NCI-H524 (cell line): ENCODE measurements at places on chromosomes 6 and 20.

GRCh38 chr6:104003803-104004516 lies 855.8 kb downstream of the HACE1 start:
- DNase-seq: no peak

DNA sequence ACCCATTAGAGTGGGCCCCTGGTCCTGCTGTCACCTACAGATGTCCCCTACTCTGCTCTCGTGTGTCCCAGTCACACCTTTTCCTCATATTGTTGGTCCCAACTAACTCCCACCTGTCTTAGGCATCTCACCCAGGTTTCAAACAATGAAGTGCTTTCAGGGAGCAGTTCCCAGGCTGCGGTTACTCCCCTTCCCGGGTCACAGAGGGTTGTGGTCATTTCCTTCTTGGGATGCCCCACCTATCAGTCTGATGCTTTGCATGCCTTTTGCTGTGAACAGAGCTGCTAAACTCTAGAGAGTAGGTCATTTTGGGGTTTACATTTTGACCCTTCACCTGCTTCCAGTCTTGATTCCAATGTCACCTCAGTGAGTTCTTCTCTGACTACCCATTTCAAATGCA lies 181.6 kb downstream of the CDC5L start:
- DNase-seq: no peak

- peak; percentile 86 for DNase-seq
Observed at GRCh38 chr6:30730601-30731435, 10.7 kb downstream of the TUBB start.

- DNase-seq: peak; percentile 77
Observed at GRCh38 chr20:34089655-34090345, 22.2 kb downstream of the EIF2S2 start.

DNA sequence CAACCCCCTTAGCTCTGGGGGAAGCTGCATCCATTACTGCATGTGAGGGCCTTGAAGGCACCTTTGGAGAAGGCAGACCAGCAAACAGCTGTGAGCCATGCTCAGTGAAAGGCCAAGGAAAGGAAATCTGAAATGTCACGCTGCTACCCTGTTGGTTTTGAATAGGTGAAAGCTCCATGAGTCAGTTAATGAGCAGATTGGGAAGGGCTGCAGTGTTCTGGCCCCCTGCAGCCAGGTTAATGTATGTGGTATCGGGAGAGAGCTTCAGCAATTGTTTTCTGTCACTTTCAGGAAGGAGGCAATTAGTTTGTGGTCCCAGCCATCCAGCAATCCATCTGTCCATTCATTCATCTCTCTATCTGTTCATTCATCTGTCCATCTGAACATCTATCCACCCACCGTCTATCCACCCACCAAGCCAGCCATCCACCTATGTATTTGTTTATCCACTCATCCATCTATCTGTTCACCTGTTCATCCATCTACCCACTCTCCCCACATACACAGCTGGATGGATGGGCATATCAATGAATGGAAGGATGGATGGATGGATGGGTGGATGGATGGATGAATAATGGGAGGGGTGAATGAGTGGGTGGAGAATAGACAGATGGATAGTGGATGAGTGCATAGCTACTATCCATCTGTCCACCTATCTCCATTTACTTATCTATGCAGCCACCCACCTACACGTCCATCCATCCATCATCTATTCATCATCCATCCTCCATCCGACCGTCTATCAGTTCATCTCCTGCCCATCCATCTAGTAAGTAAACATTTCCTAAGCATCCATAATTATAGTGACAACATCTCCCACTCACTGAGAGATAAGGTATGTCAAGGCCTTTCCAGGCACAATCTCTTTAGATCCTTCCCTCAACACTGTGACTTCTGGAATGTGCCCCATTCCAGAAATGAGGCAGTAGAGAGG lies 16.0 kb downstream of the PCK1 start:
- DNase-seq: no peak
